ENCODE measurements at places on chromosomes 3 and 15. TPM values are rescaled to one million over a fixed set of nuclear protein-coding genes. Genes with fewer than 3 reads are reported as not detected.

Gene SPTSSB
- not detected for total RNA-seq

Gene EPM2AIP1
- 20.2 TPM for total RNA-seq

DNA sequence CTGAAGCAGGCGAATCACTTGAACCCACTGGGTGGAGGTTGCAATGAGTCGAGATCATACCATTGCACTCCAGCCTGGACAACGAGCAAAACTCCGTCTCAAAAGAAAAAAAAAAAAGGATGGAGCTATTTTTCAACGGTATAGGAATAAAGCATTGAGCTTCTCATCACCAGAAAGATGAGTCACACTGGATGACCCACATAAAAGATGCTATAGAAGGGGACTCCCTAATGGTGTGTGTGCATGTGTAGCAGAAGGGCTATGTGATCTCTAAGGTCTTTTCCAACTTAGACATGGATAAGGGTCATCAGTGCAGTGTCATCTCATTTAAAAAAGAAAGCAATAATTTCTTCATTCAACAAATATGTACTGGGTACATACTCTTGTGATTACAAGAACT lies 476.0 kb downstream of the MFSD1 start:
- H3K27me3 ChIP-seq: no peaks in the 10 kb centered on the region
- H3K27ac ChIP-seq: no peak overlapping the region
- DNase-seq: no peak
- no peaks in the 10 kb centered on the region for H3K36me3 ChIP-seq
- H3K4me1 ChIP-seq: no peaks in the 10 kb centered on the region

GRCh38 chr3:78818161-78818985 lies 949.4 kb downstream of the ROBO1 start:
- DNase-seq: no peak
- H3K36me3 ChIP-seq: no peaks in the 10 kb centered on the region
- no peaks in the 10 kb centered on the region for H3K27me3 ChIP-seq
- H3K4me3 ChIP-seq: no peak overlapping the region
- no peaks in the 10 kb centered on the region for H3K4me1 ChIP-seq

GRCh38 chr15:88839146-88839545 lies 35.9 kb downstream of the ACAN start:
- DNase-seq: no peak
- H3K27me3 ChIP-seq: no peaks in the 10 kb centered on the region
- no peaks in the 10 kb centered on the region for H3K36me3 ChIP-seq
- no peak overlapping the region for H3K27ac ChIP-seq
- no peaks in the 10 kb centered on the region for H3K4me1 ChIP-seq

Measured in activated CD8-positive, alpha-beta memory T cell treated with anti-CD3 and anti-CD28 coated beads, Interleukin-2, amount 10 ng/mL, durations not matched to agents 7 days and 5 days (primary cell).